ENCODE measurements at places on chromosomes 7 and 10. TPM values are rescaled to one million over a fixed set of nuclear protein-coding genes. Genes with fewer than 3 reads are reported as not detected.

RBP3 gene
- not detected for polyA plus RNA-seq

DNA sequence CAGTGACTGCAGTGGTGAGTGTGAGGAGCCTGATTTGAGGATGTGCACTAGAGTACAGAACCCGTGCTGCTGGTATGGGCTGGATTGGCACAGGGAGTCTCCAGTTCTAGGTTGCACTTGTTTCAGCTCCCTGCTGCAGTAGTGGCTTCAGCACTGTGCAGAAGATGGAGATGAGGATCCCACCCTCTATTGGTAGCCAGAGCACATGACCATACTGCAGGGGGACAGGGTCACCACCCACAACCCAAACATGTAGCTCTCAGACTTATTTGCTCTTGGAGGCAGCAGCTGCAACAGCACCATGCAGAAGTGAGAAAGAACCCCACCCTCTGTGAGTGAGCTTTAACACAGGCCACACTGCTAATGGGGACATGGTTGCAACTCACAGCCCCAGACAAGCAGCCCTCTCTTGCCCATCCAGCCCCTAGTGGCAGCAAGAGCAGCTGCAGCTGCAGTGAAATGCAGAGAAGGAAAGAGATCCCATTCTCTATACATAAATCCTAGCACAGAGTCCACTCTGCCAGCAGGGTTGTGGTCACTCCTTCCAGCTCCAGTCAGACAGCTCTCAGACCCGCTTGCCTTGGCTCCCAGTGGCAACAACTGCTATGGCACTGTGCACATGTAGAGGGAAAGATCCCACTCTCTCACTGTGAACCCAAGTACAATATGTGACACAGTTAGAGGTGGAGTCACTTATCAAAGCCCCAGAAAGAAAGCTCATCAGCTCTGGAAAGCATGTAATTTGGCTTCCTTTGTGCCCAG, 51.4 kb upstream of the SCIN start:
- no peak for DNase-seq

DNA sequence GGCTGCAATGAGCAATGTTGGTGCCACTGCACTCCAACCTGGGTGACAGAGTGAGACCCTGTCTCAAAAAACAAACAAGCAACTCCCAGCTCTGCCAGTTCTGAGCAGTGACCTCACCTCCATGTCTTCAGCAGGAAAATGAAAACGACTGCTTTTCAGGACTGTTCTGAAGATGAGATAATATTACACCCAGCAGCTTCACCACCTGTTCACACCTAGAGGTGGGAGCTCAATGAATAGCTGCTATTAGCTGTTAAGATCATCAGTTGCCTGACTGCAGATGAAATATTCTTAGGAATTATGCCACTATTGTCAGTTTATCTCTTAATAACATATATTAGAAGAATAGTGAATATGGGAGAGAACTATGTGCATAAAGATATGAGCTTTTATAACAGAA, 48.4 kb upstream of the CYTH3 start:
- DNase-seq: no peak

TMEM140 gene
- polyA plus RNA-seq: 19.0 TPM

PRLHR gene
- 0.03 TPM for polyA plus RNA-seq

DNA sequence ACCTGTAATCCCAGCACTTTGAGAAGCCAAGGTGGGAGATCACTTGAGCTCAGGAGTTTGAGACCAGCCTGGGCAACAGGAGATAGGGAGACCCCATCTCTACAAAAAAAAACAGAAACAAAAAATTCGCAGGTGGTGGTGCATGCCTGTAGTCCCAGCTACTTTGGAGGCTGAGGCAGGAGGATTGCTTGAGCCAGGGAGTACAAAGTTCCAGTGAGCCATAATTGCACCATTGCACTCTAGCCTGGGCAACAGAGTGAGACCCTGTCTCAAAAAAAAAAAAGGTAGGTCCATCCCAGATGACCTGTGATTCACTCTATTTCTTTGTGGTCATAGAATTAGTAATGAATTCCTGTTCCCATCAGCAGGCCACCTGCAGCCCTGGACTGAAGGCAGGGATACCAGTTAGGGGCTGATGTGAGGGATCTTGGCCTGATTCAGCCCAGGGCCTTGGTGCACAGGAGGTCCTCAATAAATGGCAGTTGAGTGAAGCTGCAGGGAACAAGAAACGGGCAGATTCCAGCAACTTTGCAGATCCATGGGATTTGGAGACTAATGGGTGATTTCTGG, at the start of gene MYH16:
Gene MYH16 (plus strand): TSS at position 364 of the 570 bp plus-strand sequence.
- DNase-seq: no peak

DNA sequence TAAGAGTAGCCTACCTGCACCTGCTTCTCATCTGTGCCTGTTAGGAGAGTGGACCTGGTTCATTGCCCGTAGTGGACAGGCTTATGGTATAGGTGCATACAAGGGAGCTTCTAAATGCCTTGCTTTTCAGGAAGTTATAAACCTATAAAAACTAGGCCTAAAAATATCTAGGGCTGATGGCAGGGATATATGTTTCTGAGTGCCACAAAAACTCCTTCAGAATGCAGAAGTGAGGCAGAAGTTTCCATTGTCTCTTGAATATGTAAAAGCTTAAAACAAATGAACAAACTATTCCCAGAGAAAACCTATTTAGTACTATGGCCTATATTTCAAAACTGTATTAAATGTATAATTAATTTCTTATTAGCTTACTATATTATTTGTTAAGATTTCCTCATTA, 91.8 kb downstream of the RNLS start:
- DNase-seq: no peak

GRCh38 chr7:80070391-80070790, 64.2 kb upstream of the GNAI1 start:
- DNase-seq: no peak
